Activated naive CD8-positive, alpha-beta T cell treated with anti-CD3 and anti-CD28 coated beads, Interleukin-2, amount 10 ng/mL, durations not matched to agents 7 days and 5 days (primary cell): ENCODE measurements at places on chromosomes 2 and 18.

DNA sequence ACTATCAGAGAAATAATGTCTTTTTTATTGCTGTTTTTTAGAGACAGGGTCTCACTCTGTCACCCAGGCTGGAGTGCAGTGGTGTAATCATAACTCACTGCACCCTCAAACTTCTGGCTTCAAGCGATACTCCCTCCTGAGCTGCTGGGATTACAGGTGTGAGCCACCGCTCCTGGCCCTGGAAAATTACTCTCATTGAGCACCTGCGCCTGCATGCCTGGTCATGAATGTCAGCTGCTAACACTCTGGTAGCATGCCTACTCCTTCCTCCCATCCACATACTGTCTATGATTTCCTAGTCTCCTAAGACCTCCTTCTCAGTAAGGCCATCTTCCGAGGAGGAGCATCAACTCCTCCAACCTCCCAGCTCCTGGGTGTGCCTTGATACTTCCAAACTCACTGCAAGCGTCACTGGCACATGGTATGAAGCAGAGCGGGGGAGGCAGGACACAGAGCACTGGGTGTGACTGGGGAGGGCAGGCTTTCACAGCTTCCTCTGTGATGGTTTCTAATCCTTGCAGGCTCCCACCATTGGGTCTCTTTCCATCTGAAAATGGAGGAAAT is 1.6 kb upstream of the MAP2 start:
- no peak for DNase-seq

DNA sequence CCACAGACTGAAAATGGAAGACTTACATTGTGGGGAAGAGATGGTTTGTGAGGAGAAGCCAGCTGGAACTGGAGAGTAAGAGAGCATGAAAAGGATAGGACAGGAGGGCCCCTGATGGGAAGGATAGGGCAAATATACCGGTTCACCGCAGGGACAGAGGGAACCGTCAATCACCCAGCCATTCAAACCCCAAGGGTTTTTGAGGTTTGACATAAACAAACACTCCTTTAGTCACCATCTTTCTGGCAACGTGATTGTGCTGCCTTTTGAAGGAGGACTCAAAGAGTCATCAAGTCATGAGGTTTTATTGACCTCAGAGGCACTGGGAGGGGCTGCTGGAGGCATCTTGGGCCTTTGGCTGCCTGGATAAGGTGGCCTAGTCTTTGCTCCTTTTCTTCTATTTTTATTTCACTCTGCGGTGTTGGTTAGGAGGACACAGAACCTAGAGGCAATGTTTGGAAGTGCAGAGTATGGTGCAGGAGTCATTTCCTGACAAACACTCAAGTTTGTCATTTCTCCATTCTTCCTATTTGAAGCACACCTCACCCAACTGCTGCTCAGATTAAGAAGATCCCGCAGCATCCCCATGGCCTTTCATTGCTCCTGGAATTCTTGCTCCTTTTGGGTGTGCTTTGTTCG is 487.3 kb upstream of the SPRED2 start:
- no peak for DNase-seq

GRCh38 chr2:42879913-42880737 is 87.7 kb upstream of the HAAO start:
- DNase-seq: no peak

- DNase-seq: no peak
These were observed 74.2 kb downstream of the LDLRAD4 start for GRCh38 chr18:13292736-13293135.

DNA sequence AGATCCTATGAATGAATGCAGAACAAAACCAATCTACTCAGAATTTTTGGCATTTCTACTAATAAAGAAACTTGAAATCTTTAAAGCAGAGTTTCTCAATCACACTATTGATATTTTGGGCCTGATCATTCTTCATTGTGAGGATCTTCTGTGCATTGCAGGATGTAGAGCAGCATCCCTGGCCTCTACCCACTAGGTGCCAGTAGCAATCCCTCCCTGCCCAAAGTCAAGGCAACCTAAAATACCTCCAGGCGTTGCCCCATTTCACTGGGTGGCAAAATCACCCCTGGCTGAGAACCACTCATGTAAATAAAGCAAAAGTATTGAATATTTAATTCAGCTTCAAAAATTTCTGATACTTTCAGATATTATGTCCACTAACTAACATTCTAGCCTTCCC is 213.0 kb downstream of the SP3 start:
- no peak for DNase-seq

GRCh38 chr2:81355436-81355835 is 1050.9 kb upstream of the LRRTM1 start:
- no peak for DNase-seq

DNA sequence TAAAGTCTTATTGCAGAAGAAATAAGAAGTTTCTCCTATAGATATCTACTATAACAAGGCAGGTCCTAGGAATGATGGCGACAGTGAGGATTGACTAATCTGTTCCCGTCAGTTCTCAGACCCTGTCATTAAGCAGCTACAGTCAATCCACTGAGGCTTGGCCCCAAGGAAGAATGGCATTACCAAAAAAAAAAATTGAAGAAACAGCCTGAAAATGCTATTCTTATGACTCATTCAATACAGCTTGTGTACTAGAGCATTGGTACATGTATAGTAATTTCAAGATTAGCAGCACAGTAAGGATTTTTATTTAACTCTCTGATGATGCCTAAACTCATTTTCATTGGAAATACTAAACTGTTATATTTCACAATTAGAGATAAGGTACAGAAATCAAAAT is 1096.1 kb upstream of the NXPH2 start:
- DNase-seq: no peak

DNA sequence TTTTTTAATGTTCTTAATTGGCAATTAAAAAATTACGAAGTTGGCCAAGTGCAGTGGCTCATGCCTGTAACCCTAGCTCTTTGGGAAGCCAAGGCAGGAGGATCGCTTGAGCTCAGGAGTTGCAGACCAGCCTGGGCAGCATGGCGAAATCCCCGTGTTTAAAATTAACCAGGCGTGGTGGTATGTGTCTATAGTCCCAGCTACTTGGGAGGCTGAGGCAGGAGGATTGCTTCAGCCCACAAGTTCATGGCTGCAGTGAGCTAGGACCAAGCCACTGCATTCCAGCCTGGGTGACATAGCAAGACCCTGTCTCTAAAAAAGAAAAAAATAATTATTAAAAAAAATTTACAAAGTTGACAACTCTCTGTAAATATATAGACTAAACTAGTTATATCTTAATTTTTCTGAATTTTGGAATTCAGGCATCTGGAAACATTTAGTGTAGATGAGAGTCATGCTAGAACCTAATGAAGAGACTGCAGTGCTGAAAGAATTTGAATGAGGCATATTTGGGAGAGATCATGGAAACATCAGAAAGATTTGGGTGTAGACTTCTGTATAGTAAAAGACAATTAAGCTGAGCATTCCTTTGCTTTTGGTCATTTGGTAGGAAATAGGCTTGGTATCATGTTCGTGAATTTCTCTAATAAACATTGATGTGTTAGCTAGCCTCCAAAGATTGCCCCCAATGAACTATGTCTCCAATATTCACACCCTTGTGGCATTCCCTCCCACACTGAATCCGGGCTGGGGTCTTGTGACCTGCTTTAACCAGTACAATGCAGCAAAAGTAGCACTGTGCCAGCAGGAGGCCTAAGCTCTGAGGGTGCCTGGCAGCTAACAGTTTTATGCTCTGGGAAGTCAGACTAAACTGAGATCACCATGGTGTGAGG is 4.2 kb upstream of the ROCK1 start:
- DNase-seq: no peak

DNA sequence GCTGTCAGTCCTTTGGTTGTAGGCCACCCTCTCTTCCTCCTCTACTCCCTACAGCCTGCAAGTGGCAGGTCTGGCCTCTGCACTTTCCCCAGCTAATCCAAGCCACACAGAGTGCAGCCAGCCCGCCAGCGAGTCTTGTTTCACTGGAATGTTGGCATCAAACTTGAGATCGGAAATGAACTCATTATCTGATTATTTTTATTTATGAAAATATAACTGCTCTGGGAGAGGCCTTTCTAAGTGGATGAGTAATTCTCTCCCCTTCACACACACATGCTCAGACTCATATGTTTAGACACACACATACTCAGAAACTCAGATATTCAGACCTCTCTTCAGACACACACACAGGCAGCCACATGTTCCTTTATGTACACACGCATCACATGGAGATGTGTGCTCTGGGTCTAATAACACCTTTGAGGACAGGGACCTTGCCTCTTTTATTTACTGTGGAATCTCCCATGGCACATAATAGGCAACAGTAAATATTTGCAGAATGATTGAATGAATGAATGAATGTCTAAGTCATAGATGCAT is 151.3 kb downstream of the ZFP36L2 start:
- no peak for DNase-seq
